Endothelial cell of umbilical vein (primary cell): ENCODE measurements at places on chromosomes 16 and 17. TPM values are rescaled to one million over a fixed set of nuclear protein-coding genes. Genes with fewer than 3 reads are reported as not detected.

- DNase-seq = no peak
Observed at GRCh38 chr17:37064206-37064605, 115.5 kb downstream of the AATF start.

- DNase-seq = no peak
Observed at GRCh38 chr17:8628172-8628571, 2.4 kb downstream of the MYH10 start.

DNA sequence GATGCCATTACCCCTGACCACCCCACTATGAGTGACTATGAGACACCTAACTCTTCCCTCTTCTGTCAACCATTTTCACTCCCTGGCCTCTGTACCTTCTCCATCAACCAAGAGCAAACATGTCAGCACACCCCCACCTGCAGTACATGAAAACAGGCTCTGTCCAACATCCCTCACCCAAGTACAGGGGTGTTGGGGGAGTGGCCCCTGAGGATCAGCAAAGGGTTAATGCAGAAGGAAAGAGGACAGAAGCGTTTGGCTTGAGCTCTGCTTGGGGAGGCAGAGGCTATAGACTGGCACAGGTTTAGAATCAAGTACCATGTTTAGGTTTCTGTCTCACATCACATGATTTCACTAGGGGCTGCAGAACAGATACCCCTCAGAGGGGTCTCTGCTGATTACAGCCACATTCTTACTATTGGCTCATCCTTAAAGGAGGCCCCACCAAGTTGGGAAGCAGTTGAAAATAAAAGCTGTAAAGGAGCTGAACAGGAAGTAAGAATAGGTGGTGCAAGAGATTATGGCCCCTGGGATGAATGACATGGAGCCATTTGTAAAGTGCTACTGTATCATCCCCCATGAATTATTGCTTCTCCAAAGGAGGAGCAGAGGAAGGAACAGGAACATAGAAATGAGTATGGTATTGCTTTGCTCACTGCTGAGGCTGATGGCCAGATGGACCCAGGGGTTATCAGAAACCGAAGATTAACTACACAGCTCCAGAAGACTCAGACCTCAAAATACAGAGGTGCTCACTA, 2.4 kb upstream of the PSMC3IP start:
- DNase-seq = no peak

The KIF19 gene
- total RNA-seq = 0.21 and 0.84 TPM in 2 replicates
